ENCODE measurements at places on chromosomes 7 and 10.
A peak's percentile ranks its signal among the peaks of the same experiment; 100 is the strongest.

DNA sequence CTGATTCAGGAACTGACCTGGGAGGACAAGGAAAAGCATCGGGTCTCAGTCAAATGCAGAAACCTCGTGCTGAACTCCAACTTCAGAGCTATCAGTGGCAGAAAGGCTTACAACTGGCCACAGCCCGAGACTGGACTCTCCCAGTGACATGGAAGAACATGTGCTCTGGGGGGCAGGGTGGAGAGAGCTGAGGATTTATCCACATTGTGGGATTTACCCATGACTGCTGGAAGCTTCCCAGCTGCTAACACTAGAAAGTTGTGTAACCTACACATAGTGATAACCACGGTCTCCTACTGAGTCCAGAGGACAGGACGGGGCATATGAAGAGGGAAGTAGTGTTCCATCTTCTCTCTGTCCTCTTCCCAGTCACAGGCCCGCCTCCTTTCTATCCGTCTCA lies 103.4 kb downstream of the ITIH5 start:
- no peak for DNase-seq

DNA sequence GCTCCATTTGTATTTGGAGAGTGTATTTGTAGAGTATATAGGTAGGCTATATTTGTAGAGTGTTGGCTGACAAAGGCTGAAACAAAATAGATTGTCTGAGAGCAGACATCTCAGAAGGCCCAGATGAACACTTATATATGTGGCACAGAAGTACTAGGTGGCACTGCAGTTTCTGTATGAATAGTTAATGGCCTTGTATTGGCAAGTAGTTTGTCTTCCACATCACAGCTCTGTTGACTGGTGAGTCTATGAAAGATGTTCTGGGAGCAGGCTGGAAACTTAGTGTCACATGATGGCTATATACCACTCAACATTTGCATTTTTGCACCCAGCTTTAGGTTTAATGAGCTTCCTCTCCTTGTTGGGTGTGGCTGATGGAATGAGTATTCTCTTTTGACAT lies 51.9 kb downstream of the CCNY start:
- peak; percentile 69 for DNase-seq

DNA sequence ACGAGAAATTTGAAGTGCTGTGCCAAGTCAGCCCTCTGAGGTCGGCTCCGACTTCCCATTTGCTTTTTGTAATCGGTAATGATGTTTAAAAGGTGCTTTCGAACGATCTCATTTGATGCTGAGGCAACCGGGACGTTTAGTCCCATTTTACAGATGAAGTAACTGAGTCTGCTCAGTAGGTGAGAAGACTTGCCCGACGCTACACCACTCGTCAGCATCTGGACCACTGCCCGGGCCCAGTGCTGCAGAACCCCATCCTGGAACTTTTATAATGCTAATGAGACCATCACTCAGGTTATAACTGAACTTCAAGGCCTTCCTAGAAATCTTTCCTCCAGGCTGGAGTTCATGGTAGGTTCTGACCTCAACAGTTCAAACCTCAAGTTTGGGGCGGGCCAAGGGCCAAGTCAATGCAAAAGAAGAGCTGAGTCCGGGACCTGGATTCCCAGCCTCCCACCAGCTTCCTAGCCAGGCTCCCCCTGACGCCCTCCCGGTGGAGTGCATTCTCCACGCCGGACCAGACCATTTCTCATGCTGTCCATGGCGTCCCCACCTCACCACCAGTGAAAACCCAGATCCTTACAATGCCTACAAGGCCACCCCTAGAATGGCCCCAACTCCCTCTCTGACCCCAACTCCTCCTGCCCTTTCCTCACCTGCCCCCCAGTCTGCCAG lies 699 bp upstream of the PDLIM1 start:
- no peak for DNase-seq

GRCh38 chr10:73956476-73957359 lies 41.2 kb upstream of the VCL start:
- no peak for DNase-seq

DNA sequence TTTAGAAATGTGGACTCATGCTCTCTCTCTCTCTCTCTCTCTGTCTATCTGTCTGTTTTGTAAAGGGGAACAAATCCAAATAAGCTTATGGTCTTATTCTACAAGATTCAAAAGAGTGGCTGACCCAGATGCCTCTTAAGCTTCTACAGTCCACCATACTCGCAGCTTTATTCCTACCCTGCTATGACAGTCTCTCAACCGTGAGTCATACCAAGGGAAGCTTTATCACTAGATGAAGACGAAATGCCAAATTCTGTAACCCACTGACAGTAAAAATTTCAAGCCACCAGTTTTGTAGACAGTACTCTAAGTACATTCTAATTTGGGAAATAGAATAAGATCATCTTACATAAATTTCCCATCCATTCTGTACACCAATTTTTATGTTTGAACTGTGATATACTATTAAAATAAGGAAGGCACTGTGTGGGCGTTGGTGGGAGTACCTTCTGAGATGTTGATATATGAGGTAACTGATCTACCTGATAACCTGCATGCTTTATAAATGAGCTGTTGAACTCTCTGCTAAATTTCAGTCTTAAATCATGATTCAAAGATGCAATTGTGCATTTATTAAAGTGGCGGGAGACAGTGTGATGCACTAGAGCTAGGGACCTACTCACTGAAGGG lies 153.2 kb downstream of the KLF6 start:
- DNase-seq: no peak

DNA sequence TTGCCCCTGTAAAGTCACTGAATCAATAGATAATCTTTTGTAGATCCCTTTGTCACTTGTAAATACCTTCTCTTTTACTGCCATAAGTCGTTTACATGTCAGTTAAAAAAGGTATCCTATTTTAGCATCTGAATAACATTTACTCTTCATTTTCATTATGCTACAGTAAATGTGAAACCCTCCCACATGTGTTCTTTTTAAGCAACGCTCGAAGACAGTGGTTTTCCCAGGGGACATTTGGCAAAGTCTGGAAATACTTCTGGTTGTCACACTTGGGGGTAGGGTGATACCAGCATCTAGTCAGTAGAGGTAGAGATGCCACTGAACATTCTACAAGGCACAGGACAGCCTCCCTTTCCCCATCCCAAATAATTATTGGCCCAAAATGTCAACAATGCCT lies 23.7 kb downstream of the ATAD1 start:
- no peak for DNase-seq

DNA sequence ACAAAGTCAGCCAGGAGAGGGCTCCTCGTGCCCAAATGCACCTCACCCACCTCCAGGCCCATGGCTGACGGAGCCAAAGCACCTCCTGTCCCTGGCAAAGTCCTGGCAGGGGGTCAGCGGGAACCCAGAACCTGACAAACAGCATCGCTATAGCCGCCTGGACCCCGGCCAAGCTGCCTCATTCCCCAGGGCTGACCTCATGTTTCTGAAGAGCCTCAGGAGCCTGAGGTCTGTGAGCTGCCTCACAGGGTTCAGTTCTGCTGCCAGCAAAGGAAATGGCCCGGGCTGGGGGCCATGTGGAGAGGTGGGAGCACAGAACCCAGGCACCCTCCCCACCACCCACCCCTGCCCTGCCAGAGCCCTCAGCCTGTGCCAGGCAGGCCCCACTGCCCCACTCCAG lies 4.2 kb upstream of the NANOS1 start:
- DNase-seq: no peak

DNA sequence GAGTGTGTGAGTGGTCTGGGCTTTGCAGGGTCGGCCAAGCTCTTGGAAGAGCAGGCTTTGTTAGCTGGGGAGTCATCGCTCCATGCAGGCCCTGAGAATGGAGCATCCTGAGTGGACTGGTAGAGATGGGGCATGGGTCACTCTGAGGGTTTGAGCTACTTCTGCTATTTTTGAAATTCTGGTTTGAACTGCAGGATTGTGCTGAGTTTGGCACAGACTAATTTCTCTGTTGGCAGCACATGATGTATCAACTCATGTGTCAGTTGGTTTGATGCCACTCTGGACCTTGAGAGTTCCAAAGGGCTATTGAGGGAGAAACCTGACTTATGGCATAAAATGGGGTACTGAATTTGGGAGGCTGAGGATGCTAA lies 56.3 kb downstream of the LRMDA start:
- no peak for DNase-seq

DNA sequence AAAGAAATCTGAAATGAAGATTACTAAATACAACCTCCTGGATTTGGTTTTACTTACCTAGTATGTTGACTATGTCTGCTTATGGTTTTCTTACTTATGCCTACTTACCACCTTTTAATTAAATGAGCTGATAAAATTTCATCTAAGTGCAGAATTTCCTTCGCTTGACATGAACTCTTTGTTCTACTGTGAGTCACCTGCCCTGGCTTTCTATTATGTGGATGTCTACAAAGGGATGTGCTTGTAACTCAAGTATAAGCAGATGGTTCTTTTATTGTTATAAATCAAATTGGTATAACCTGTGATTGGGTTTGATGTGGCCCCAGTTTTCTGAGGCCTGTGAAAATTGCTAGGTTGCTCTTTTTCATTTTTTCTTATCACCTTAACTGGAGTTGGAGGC lies 389.1 kb upstream of the ANKRD30A start:
- no peak for DNase-seq

- peak; percentile 15 for DNase-seq
These were observed 742 bp downstream of the LMBR1 start for GRCh38 chr7:156892081-156892800.

DNA sequence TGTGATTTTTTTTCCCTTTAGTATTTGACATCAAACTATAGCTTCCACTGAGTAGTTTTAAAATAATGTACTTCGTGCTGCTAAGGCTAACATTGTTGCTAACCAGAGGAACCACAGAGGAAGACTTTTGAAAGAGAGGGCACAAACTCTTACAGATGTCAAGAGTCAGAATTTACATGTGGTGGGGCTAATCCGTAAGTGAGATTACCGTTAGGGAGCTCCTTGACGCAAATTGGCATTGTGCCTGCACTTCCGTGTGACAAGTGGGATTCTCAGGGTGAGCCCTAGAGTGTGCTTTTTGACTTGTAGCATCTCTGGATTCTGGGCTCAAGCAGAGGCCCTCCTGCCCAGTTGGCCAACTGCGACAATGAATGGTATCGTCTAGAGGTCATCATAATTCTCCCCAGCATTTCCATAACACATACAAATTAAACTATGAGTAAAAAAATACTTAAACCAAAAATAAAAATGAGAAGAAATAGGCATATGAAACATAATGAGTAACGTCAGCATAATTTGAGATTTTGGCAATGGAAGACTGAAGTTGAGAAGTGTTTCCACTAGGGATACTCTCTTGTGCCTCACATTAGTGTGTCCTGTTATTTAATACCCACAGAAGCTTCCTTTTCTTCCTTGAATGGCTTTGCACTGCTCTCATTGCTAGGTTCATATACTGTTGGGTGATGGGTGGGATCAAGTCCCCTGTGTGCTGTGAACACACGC lies 164.0 kb downstream of the SDK1 start:
- no peak for DNase-seq

DNA sequence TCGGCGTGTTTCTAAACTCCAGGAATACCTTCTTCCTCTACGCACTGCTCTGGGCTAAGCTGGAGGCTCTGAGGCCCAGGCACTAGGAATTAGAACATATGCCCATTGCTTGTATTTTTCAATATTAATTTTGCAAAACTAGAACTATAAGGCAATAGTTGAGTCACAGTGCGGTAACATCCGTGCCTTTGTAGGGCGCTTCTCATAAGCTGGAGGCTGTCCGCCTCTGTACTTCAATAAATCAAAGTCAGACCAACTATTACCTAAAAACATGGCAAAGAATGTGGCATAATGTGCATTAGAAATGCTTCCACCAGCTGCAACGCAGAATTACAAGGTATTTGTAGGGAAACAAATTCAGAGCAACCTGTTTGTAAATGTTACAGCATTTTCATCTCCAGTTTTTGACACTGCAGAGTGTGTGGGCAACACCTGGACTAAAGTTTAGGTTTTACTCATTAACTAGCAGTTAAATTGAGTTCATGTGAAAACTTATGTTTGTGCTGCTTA lies 440 bp upstream of the MINDY3 start:
- no peak for DNase-seq

- DNase-seq: peak; percentile 53
These were observed 129.8 kb downstream of the EGFR start for GRCh38 chr7:55148571-55148970.

DNA sequence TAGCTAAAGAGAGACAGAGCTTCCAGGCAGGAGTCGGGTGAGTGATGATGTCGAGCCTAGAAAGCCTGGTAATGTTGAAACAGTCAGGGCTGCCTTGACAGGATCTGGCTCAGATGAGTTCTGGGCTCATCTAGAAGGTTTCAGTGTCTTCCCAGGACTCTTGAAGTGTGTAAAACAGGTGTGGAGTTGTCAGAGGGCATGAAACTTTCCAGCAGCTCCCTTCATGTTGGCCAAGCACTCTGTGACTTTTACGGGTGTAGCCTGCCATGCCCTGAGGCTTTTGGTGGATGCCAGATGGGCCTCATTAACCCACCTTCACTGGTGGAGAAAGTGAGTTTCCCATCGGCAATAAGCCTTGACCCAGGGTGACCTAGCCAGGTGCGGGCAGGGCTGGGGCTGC lies 66.4 kb upstream of the PDCD4 start:
- DNase-seq: no peak

DNA sequence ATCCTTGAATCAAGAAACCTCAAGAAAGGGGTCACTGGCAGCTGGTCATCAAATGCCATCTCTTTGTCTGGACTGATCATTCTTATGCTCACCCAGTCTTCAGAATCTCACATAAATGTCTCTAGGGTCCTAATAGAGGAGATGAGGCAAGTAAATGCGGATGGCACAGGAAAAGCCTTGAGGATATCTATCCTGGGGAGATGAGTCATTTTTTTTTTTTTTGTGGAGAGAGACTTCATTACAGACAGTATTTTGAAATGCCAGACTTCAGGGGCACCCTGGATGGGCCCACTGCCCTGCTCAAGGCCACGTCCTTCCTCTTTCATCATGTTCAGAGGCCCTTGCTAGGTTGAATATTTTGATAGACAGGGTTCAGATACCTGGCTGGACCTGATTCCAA lies 19.5 kb upstream of the PLPP4 start:
- no peak for DNase-seq

DNA sequence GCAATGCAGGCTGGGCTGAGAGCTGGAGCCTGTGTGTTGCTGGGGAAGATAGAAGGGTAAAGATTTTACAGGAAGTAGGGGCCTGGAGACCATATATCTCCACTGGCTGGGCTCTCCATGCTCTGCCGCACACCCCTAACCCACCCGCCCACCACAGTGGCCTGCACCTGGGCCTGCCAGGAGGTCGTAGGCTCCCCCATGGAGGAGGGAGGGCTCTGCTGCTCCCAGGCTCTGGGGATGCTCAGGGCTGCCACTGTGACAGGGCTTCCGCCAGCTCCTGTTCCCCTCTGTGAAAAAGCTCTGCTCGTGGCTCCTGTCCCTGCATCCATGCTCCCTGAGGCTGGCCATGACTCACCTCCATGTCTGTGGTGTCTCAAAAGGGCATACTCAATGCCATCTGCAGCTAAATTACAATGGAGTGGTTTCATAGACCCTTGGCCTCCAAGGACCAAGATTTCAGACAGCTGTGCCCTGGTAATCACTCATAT lies 106.0 kb downstream of the CXCL12 start:
- DNase-seq: no peak

- peak; percentile 40 for DNase-seq
These were observed 39.4 kb upstream of the AGK start for GRCh38 chr7:141511676-141512396.

- DNase-seq: no peak
These were observed 69.9 kb upstream of the FOXK1 start for GRCh38 chr7:4612237-4612636.
